ENCODE measurements at places on chromosomes 16 and 17. TPM values are rescaled to one million over a fixed set of nuclear protein-coding genes. Genes with fewer than 3 reads are reported as not detected.

GRCh38 chr17:8477715-8478441 lies 42.2 kb downstream of the NDEL1 start:
- no peak for DNase-seq

GRCh38 chr16:75288596-75289120 lies 37.2 kb upstream of the BCAR1 start:
- no peak for DNase-seq

DNA sequence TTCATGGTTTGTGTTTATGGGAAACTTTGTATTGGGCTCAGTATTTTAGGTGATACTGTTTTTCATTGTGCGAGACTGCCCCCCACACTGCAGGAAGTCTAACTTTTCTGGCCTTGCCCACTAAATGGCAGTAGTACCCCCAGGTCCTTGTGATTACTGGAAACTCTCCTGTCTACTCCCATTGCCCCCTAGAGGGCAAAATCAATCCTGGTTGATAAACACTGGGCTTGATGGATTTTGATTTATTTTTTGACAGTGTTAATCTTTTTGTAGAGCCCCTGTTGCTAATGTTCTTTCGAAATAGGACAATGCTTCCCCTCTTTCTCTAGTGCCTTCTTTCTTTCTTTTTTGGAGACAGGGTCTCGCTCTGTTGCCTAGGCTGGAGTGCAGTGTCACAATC lies 15.5 kb downstream of the METTL9 start:
- no peak for DNase-seq

DNA sequence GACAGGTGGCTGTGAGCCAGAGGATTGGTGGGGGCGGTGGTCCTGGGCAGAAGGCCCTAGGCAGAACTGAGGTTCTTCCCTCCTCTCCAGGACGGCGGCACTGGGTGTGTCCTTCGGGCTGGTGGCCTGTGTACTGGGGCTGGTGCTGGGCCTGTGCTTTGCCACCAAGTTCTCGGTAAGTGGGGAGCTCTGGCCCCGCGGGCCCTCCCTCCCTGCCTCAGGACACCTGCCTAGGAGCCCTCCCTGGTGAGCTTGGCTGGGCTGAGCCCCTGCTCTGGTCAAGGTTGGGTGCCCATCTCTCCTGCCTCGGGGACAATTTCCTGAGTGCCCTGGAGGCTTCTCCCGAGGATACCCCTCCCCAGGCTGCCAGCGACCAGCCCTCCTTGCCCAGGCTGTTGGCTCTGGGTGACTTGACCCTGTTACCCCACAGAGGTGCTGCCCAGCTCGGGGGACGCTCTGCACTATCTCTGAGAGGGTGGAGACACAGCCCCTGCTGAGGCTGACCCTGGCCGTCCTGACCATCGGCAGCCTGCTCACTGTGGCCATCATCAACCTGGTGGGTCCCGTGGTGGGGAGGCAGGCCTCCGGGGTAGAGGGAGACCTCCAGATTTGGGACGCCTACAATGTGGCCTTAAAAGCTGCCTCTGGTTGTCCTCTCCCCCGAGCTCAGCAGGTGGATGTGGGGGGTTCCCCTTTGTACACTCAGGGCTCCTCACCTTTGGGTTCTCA lies 42.0 kb downstream of the ADCY7 start:
- no peak for DNase-seq

GRCh38 chr16:83779886-83780285 lies 27.9 kb upstream of the HSBP1 start:
- DNase-seq = no peak

Gene CDH11
- total RNA-seq = 227 TPM

Gene SMTNL2
- 5.6 TPM for total RNA-seq

Gene SLC52A1
- not detected for total RNA-seq
